Mesenteric fat pad (tissue), 1 donor: ENCODE measurements at places on chromosomes 3 and 15.

- DNase-seq = no peak
Measured at GRCh38 chr3:111051354-111051753, 20.3 kb upstream of the NECTIN3 start.

GRCh38 chr15:68559345-68560310 lies 19.2 kb upstream of the CORO2B start:
- DNase-seq = peak; percentile 96

- DNase-seq = no peak
Measured at GRCh38 chr3:50203113-50203808, 1.8 kb upstream of the SLC38A3 start.

DNA sequence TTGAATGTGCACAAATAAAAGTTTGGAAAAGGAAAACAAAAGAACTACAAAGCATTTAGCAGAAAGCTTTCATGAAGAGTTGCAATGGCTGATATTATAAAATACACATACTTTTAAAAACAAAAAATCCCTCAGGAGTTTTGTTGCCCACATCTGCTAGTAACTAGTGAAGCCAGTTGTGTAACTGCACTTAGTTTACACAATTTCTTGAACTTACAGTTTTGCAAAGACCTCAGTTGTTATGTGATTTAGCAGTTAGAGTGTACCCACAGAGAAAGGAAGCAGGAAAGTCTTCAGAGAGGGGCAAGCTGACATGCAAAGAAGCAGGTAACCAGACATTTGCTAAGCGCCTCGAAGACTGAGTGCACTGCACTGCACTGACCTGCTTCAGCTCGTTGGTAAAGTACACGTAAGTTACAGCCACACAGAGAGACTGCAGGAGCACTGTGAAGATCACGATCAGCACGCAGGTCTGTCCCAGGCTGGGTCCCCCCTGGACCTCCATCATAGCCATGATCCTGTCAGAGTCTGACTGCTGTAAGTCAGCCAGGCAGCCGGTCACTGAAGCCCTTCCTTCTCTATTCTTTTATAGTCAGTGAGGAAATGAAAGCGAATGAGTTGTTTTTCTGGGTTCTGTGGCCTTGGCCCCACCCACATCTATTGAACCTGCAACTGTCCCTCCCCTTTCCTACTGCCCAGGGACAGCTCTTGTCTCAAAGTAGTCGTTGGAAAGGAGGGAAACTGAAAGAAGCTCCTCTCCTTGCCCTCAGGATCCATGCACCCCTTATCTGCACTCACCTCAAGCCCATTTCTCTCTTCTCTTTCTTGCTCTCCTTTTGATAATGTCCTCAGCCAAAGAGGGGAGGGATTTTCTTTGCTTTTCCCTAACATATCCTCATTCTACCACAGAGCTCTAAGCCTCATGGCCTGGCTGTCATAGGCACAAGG lies at the start of gene TNFSF10:
TSS of gene TNFSF10 (minus strand) at position 560 of the 948 bp plus-strand sequence. CDS start at position 514, 46 bp downstream.
- no peak for DNase-seq

GRCh38 chr3:156037356-156037755 lies 83.0 kb upstream of the KCNAB1 start:
- no peak for DNase-seq

- no peak for DNase-seq
Measured at GRCh38 chr3:143973259-143974021, 1.8 kb downstream of the DIPK2A start.

DNA sequence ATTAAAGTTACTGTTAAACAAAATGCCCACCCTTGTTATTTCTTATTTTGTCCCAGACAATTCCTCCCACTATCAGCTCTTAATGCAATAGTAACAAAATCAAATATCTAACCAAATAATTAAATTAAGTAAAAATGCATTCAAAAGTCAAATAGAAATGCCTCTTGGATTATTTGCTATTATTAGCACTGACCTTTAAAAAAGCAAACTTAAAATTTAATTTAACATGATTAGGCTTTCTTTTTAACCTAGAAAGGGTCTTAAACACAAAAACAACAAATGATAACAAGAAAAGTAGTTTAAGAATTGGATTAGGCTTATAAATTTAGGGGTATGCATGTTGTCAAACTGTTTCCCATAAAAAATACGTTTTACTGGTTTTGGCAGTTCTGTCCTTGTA lies 159.8 kb downstream of the CBLB start:
- no peak for DNase-seq

DNA sequence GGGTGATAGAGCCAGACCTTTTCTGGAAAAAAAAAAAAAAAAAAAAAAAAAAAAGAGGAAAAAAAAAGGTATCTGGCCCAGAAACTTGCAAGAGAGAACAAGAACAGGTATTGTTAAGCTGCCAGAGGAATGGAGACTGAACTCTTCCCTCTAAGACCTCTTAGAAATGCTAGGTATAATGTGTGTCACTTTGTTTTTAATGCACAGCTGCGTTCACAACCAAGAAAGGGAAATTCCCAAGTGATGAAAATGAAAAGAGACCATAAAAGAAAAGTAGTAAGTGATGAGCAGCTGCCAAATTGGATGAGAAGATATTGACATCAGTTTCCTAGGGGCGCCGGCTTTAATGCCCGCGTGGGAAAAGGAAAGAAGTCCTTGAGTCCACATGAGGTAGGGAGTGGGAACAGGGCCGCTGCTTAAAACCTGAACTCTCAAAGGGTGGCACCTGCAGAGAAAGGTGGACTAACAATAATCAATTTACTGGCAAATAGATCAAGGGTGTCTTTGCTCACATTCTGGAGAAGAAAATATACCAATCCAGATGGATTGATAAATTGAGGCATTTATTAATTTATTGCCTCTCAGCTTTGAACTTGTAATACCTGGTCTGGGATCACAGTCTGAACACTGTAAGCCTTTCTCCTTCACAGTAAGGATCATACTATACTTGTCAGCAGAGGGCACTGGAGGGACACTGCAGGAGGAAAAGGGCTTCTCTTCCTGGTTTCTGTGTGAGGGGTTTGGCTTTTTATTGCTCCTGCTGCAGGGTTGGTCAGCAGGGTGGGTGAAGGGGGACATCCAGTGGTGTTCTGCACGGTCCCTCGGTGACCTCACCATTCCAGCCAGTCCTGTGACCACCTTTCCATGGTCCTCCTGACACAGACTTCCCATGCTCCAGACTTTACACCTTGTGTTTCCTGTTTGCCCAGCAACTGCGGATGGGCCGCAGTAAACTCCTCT lies 131.6 kb downstream of the AQP9 start:
- DNase-seq = no peak

- no peak for DNase-seq
Measured at GRCh38 chr3:76824658-76825240, 215.2 kb upstream of the ROBO2 start.

- DNase-seq = no peak
Measured at GRCh38 chr15:33179874-33180273, 14.6 kb downstream of the FMN1 start.

DNA sequence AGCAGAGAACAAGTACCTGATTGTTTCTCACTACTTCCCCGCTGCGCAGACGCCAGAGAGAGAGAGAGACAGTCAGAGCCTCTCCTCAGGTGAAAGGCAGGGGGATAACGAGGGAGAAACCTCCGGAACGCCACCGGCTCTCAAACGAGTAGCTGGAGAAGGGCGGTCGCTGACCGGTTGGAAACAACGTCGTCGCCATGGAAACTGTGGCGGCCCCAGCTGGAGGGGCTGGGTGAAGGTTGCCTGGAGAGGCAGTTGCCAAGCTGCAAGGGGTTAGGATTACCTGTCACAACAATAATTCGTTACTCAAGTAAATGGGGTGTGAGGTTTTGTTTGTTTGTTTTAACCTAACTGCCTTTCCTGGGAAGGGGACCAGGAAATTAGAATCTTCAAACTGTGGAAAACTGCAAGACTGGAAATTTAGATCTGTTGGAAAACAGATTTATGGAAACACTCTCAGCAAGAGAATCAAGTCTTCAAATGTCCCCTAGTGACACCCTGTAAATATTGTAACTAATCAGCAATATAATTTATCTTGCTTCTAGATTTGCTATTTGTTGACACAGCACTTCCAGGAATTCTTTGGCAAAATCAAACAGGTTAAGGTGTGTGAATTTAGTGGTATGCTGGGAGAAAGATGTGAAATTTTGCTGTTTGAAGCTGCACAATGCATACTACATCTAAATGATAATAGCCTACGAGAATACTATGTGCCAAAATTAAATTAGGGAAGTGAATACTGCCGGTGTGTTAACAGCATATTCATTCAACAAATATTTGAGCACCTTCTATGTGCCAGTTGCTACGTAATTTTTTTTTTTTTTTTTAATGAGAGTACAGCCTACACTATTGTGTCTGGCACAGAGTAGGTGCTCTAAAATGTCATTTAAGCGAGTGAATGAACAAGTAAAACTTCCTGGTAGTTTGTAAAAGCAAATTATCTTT lies at the start of gene DNAH12:
TSS of gene DNAH12 (minus strand) at position 164 of the 945 bp plus-strand sequence. CDS start 1,474 bp downstream, outside the sequence.
- no peak for DNase-seq

GRCh38 chr3:172666181-172666872 lies 44.5 kb downstream of the NCEH1 start:
- no peak for DNase-seq
